Suppressor macrophage treated with lipopolysaccharide for 1 hour (primary cell): ENCODE measurements at places on chromosomes 6 and 20.

GRCh38 chr20:7926767-7927166 is 13.5 kb downstream of the HAO1 start:
- DNase-seq = peak; percentile 47

GRCh38 chr6:170117111-170117972 is 173.5 kb downstream of the DLL1 start:
- DNase-seq = no peak

- no peak for DNase-seq
Observed at GRCh38 chr6:93293872-93294271, 125.5 kb downstream of the EPHA7 start.

DNA sequence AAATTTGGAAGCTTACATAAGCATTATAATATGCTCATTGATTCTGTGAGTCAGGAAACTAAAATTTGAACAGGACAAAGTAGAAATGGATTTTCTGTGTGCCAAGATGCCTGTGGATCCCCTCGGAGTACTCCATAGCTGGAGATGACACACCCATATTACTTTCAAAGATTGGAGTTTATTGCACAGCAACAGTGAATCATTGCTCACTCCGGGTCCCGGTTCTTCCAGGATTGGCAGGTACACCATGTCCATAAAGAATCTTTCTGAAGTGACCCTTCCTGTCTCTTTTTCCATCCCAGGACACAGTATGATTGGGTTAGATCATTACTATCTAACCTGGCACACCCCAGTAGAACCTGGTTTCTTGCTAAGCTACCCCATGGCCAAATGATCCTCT is 2.7 kb upstream of the BTN2A2 start:
- DNase-seq = no peak

DNA sequence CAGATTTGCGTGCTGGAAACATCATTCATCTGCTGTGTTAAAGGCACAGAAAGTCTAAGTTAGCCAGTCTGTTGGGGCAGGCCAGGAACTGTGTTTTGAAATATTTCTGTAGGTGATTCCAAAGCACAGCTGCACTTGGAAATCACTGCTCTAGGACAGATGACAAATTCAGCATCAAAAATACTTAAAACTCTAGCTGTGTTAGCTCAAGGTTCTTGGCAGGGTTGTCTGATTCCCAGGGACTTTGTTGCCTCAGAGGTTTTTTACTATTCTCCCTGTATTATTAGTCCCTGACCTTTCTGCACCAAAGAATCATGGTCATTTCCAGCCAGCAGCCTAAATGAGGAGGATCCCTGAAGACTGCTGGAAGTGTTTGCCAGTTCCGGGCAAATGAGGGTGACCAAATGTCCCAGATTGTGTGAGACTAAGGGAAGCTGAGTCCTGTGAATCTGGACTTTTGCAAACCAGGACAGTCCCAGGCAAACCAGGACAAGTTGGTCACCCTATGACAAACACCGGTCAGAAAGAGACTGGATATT is 84.3 kb upstream of the TMEM30A start:
- DNase-seq = no peak

DNA sequence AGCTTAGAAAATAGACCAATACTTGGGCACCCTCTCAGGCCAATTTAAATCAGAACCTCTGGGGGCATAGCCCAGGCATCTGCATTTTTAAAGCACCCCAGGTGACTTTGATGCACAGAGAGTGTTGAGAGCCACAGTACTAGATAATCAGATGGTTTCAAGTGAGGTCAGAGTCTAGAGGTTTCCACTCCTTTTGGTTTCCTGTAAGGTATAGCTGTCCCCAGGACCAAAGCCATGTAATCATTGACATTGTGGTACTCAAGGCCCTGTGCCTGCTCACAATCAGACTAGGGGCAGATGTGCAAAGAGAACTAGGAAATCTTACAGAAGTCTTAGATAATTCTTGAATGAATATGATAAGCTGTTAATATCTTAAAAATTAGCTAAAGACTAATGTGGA is 9.1 kb downstream of the FILIP1 start:
- no peak for DNase-seq

- no peak for DNase-seq
Observed at GRCh38 chr20:19457611-19458010, 245.2 kb downstream of the SLC24A3 start.

- peak; percentile 28 for DNase-seq
Observed at GRCh38 chr6:113782636-113783035, 74.5 kb upstream of the MARCKS start.

DNA sequence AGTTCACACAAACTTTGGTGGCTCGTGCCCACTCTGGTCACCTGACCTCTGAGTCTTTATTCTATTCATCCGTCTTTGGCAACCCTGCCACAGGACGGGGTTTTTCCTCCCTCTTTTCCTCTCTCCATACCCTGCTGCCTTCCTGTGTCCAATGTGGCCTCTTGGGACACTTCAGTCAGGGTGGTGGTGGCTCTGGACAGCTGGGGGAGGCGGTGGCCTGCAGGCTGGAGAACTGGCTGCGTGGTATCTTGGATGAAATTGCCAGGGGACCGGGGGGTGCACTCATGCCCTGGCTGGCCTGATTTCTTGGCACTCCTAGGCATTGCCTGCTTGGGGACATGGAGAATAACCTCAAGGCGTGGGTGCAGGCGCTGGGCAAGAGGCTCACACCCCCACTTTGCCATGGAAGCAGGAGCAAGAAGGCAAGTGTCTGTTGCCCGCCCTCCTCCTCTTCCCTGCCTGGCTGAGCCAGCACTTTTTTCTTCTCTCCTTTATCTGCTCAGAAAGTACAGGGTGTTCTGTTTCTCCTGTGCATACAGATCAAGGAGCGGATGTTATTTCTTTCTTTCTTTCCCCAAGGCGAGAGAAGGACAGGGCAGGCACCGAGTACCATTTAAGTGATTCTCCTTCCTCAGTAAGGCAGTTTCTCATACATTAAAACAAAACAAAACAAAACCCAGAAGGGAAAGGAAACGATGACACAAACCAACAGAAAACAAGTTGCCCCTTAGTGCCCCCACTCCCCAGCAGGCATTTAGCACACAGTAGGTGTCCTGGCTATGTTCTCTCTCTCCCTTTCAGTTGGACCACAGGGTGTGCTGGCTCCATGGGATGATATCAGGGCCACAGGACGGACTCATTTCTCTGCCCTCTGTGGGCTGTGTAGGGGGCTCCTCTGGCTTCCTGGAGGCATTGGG is 155.5 kb upstream of the RNF24 start:
- DNase-seq = no peak

- DNase-seq = peak; percentile 20
Observed at GRCh38 chr6:83183082-83183828, 9.8 kb downstream of the PGM3 start.

GRCh38 chr6:170005665-170006064 is 254.2 kb downstream of the ERMARD start:
- DNase-seq = peak; percentile 87

DNA sequence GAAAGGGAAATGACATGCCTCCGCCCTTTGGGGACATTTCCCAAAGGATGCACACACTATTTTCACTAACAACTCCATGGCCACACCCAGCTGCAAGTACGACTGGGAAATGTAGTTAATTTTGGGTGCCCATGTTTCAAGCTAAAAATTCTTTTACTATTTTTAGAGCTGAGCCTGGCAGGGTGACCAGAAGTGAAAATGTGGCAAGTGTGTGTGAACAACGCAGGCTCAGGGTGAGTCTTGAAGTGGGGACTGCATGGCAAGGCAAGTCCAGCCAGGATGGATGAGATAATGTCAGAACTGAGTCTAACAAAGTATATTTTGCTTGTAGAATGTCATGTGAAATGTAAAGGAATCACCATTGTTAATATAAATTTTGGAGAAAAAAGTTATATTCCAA is 17.0 kb upstream of the CD109 start:
- DNase-seq = no peak

DNA sequence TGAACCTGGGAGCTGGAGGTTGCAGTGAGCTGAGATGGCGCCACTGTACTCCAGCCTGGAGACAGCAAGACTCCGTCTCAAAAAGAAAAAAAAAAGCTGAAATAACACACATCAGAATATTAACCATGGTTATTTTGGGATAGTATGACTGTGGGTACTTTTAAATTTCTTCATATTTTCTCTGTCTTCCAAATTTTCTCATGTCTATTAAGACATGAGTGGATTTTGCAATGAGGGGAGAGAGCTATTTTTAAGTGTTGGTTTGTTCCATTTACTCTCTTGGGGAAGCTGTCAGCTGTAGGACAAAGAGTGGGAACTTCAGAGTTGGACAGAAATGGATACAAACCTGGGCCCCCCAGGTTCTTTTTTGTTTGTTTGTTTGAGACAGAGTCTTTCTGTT is 10.3 kb downstream of the ADISSP start:
- DNase-seq = peak; percentile 68

GRCh38 chr6:169265486-169266131 is 12.0 kb upstream of the THBS2 start:
- peak; percentile 49 for DNase-seq

DNA sequence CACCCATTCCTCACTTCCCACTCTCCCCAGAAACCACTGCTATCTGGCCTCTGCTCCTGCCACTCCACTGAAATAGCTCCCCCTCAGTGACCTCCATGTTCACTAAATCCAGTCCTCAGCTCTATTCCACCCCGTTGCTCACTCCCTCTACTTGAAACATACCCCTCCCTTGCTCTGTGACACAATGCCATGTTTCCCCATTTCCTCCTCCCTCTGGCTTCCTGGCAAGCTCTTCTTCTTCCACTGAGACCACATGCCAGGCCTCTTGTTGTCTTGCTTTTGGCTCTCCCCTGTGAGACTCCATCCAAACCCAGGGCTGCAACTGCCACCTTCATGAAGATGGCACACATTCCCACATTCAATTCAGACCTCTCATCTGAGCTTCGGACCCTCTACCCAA is 13.9 kb downstream of the TMEM151B start:
- peak; percentile 37 for DNase-seq

GRCh38 chr6:43081043-43081442 is 4.9 kb downstream of the PTK7 start:
- no peak for DNase-seq

DNA sequence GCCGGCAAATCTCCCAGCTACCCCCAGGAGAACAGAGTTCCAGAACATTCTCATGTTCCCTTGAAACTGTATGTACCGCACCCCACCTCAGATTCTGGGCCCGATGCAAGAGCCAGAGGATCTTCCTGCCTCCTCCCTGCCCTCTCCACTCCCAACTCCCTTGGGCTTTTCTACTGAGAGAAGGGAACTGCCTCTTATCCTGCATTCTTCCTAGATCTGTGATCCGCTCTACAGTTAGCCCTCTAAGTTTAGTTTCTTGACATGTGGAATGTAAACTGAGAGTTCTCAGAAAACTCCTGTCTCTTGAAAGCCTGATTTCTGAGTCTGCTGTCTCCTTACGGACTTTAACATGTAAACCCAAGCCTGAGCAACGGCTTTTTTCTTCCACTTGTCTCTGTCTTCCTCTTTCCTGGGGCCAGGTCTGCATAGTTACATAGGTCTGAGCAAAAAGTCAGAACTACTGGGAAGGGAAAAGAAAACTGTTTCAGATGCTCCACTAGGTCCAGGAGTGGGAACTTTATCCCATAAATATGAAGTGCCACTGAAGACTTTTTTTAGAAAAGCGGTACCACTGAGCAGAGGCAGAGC is 86.5 kb upstream of the TNFAIP3 start:
- DNase-seq = no peak

- no peak for DNase-seq
Observed at GRCh38 chr6:67790569-67790968, 844.5 kb upstream of the ADGRB3 start.

- DNase-seq = no peak
Observed at GRCh38 chr6:107703606-107704005, 120.5 kb downstream of the SCML4 start.

- DNase-seq = no peak
Observed at GRCh38 chr6:131979515-131980337, 28.6 kb upstream of the CCN2 start.

DNA sequence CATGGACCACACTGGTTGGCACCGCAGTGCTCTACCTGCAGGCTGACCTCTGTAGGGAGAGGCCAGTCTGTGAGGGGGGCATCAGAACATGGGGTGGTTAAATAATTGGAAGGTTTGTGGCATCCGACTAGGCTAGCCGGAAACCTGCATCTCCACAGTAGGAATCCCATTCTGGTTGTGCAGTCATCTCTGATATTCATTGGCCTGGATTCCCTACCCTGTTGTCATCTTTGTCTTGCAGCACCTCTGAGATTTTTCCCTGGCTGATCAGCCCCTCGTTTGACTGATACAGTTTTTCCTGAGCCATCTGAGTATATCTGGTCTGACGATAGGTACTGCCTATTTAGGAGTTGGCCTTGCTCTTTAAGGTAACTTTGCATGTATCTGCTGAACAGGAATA is 259.4 kb downstream of the TMEM242 start:
- DNase-seq = no peak

GRCh38 chr6:47428746-47429664 is 48.6 kb upstream of the CD2AP start:
- DNase-seq = no peak

GRCh38 chr20:58408603-58409246 is 19.7 kb downstream of the VAPB start:
- no peak for DNase-seq

GRCh38 chr6:21505574-21505990 is 88.0 kb upstream of the SOX4 start:
- DNase-seq = no peak

DNA sequence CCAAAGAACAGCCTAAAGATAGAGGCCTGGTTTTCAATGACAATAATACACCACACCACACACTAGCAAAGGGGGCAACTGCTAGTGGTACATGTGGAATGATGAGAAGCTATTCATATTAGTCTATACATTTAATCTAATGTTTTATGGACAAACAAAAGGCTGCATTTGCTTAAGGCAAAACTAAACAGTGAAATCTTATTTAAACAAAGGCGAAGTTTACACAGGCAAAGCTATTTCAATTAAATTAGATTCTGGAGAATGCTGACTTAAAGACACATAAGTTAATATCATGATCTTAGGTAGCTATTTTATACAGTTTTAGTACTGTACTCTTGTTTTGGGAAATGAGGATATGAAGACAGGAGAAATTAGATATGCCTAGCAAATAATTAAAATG is 53.9 kb upstream of the SIM1 start:
- no peak for DNase-seq
